Renal cortex interstitium (tissue), 15 donors: ENCODE measurements at places on chromosomes 16 and 17. TPM values are rescaled to one million over a fixed set of nuclear protein-coding genes. Genes with fewer than 3 reads are reported as not detected.

DNA sequence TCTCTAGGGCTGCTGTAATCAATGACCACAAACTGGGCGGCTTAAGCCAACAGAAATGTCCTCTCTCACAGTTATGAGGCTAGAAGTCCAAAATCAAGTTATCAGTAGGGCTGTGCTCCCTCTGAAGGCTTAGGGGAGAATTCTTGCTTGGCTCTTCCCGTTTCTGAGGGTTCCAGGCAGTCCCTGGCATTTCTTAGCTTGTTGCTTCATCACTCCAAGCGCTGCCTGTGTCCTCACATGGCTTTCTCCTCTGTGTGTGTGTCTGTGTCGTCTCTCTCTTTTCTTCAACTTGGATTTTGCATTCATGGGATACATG, 13.7 kb upstream of the CDC42EP4 start:
- no peak for DNase-seq

DNA sequence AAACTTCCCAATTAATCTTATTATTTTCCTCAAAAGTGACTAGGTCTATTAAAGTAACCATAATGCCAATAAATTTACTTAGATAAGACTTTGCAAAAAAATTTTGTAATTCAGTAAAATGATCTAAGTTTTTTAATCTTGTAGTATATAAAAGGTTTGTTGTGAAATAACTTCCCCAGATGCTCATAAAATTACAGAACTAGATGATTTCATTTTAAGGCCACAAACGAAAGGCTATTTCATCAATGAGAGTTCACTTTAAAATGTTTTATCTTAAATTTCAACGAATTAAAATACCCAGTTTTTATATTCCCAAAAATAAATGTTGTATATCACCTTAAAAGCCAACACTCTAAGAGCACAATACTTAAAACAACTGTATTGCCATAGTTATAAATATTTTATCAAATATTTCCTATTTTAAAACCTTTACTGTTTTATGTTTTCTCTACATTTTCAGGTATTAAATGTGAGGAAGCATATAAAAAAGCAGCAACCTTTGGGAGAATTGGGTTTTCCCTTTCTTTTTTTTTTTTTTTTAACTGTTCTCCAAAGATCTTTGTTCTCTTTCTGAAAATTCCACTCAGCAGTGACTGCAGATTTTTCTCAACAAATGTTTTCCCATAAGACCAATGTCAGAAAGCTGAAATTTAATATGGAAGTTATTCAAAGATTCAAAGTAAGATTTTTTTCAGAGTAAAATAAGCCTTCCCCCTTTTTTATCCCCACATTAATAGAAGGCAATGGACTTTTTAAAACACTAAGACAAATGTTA, 169.9 kb downstream of the CYB561 start:
- no peak for DNase-seq

SLC5A11 gene
- polyA plus RNA-seq, result 5.1 TPM

KCNH6 gene
- 2.3 TPM for polyA plus RNA-seq

ARMC5 gene
- 14.6 TPM for polyA plus RNA-seq

RSKR gene
- 12.2 TPM for polyA plus RNA-seq

DNA sequence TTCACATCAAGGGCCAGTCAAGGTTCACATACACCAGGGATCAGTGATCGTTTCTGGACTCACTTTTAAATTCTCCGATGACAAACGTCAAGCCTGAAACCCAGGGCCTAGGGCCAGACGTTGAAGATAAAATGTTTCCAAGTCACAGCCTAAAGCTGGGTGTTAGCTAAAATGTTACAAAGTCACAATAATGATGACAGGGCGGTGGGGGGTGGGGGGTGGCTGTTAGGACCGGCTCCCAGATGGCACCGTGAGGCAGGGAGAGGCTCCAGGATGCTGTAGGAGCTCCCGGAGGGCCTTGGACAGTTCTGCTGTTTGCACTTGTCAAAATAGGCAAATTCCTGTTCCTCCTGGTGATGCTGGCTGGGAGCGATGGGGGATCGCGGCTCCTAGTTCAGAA, 16.4 kb upstream of the RPL13 start:
- DNase-seq, result no peak

DNA sequence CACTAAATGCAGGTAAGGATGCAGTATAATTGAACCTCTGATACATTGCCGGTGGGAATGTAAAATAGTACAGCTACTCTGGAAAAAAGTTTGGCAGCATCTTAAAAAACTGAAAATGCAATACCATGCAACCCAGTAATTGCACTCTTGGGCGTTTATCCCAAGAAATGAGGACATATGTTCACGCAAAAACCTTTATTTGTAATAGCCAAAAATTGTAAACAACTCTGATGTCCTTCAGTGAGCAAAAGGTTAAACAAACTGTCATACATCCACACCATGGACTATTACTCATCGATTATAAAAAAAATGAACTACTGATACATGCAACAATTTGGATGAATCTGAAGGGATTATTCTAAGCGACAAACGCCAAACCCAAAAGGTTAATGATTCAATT, 16.9 kb downstream of the SYNRG start:
- no peak for DNase-seq

KRTAP3-2 gene
- polyA plus RNA-seq, result not detected

DNA sequence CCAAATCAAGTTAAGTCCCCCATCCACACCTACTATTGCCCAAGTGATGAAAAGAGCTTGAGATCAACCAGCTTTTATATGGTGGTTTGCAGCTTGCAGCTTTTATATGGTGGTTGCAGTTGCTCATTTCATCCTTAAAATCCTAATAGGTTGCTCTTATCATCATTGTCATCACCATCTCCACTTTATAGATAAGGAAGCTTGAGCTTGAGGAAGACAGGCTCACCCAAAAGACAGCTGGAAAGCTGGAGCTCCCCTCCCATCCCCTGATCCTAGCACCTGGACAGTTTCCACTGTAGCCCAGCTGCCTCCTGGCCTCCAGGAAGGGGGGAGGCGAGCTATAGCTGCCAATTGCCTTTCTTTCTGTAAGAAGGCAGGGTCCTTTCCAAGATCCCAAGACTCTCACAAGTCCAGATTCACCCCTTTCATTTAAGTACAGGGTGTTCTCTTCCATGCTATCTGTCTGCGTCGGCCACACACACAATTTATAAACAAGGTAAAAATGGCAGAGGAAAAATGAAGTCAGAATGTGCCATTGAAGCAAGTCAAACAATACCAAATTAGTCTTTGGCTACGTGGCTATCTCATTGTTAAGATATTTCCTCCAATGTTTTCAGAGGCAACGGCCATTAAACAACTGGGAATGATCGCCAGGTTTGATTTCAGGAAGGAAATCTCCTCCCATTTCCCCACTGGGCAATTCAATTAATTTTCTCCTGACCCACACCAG, 63.3 kb downstream of the PECAM1 start:
- no peak for DNase-seq

DNA sequence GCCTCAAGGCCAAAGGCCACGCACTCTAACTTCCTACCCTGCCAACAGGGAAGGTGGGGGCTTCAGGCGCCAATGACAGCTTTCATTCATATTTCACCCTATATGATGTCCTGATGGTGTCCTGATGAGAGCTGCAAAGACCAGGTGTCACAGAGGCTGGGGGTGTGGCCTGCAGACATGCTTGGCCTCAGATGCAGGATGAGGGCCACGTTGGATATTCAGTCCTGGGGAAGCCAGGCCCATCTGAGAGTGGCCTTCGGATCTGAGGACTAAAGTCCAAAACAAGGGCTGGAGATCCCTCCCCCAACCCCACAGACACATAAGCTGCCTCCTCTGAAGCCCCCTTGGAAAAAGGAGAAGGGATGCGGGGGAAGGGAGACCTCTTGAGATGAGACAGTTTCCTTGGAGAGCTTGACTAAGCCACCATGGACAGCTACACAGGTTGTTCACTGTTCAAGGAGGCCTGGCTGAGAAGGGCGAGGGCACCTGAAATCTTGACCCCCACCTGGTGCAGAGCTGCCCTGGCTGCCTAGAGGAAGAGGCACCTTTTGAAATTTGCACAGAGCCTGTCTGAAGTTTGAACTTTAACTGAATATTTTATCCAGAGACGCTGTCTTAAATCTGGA, 24.3 kb upstream of the GSG1L start:
- no peak for DNase-seq

DNA sequence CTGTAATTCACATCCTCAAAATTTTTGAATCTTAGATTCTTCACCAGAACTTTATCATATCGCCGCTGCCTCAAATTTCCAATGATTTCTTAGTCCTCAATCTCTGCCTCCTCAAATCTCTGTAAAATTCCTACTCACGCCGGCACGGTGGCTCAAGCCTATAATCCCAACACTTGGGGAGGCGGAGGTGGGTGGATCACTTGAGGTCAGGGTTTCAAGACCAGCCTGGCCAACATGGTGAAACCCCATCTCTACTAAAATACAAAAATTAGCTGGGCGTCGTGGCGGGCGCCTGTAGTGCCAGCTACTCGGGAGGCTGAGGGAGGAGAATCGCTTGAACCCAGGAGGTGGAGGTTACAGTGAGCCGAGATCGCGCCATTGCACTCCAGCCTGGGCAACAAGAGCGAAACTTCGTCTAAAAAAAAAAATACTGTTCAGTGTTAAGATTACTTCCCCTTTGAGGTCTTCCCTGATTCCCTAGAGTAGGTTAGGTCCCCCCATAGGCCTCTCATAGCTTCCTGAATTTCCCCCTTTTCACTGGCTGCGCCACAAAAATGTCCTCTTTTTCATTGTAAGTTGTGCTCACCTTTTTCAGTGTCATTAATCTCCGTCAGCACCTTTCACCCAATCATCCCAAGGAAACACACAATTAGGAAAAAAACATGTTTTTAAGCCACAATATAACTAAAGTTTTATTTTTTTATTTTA, 919 bp upstream of the CBX1 start:
- DNase-seq, result no peak
